Testis (tissue), 5 donors: ENCODE measurements at places on chromosomes 12 and 14. TPM values are rescaled to one million over a fixed set of nuclear protein-coding genes. Genes with fewer than 3 reads are reported as not detected.

SLC7A8 gene
- 78.2 TPM for total RNA-seq

FGD4 gene
- 74.9 TPM for total RNA-seq

HOTAIR gene
- total RNA-seq = 8.6 TPM

OR11H12 gene
- not detected for total RNA-seq

DNA sequence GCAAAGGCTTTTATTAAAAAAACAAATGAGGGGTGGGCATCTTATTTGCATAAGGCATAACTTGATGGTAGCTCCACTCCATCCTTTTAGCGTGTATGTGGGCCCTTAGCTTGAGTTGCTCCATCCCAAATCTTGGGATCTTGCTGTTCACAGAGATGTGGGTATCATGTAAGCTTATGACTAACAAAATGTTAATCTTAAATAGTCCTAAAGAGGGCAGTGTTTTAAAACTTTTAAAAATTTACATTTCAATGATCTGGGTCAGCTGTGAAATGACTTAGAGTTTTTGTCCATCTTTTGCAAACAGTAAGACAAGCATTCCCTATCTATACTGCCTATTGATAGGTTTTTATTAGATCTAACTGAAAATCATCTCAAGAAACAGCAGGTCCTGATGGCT, 86.0 kb downstream of the SLCO1A2 start:
- H3K4me3 ChIP-seq = no peak overlapping the region
- no peaks in the 10 kb centered on the region for H3K36me3 ChIP-seq
- no peaks in the 10 kb centered on the region for H3K4me1 ChIP-seq
- H3K27me3 ChIP-seq = no peaks in the 10 kb centered on the region
- DNase-seq = no peak

GRCh38 chr14:21346532-21347135, 37.2 kb downstream of the SUPT16H start:
- no peaks in the 10 kb centered on the region for H3K36me3 ChIP-seq
- no peak overlapping the region for H3K4me3 ChIP-seq
- H3K27ac ChIP-seq = no peak overlapping the region
- no peaks in the 10 kb centered on the region for H3K4me1 ChIP-seq
- no peaks in the 10 kb centered on the region for H3K27me3 ChIP-seq
- no peak for DNase-seq

DNA sequence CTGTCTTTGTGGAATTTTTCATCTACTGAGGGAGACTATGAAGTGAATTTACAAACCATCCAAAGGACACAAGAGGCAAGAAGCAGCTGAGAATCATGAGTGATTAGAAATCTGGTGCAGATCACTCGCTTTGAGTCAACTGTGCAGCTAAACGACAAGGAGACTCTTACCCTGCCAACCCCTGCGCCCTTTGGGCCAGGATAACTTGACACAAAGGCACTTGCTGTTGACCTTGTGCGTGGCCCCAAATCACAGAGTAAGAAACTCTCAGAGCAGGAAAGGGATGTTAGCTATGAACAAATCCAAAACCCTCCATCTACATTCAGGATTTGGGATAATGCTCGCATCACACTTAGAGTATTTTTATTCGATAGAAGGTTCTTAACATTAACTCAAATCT, 11.5 kb upstream of the PARP11 start:
- H3K27ac ChIP-seq = peak overlapping the region; percentile 25
- H3K4me1 ChIP-seq = no peaks in the 10 kb centered on the region
- H3K27me3 ChIP-seq = no peaks in the 10 kb centered on the region
- H3K36me3 ChIP-seq = no peaks in the 10 kb centered on the region
- no peak overlapping the region for H3K4me3 ChIP-seq
- DNase-seq = no peak

DNA sequence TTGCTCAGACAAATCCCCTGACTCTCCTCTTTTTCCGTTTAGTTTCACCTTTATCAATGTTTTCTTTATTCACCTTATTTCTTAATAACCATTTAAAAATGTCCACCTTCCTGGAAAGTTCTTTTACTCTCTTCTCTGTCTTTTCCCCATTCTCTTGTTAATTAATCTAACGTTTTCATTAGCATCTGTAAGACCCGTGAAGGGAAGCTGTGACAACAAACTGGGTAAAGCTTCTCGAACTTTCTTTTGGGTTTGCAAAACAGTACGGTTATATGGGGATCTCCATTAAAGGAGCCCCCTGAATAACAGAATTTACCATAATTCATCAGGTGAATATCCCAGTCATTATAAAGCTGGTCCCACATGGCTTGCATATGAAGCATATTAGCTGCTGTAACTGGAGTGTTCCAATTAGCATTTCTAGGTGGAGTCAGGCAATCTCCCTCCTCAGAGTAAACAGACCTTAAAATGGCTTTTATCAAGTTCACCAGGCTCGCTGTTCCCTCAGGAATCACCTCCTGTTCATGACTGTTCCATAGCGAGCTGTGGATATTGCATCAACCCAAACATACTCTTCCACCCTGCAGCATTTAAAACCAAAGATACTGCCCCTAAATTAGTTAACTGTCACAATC, 42.4 kb downstream of the TMEM30B start:
- DNase-seq = no peak
- no peaks in the 10 kb centered on the region for H3K4me1 ChIP-seq
- H3K4me3 ChIP-seq = no peak overlapping the region
- no peaks in the 10 kb centered on the region for H3K27me3 ChIP-seq
- H3K36me3 ChIP-seq = no peaks in the 10 kb centered on the region

DNA sequence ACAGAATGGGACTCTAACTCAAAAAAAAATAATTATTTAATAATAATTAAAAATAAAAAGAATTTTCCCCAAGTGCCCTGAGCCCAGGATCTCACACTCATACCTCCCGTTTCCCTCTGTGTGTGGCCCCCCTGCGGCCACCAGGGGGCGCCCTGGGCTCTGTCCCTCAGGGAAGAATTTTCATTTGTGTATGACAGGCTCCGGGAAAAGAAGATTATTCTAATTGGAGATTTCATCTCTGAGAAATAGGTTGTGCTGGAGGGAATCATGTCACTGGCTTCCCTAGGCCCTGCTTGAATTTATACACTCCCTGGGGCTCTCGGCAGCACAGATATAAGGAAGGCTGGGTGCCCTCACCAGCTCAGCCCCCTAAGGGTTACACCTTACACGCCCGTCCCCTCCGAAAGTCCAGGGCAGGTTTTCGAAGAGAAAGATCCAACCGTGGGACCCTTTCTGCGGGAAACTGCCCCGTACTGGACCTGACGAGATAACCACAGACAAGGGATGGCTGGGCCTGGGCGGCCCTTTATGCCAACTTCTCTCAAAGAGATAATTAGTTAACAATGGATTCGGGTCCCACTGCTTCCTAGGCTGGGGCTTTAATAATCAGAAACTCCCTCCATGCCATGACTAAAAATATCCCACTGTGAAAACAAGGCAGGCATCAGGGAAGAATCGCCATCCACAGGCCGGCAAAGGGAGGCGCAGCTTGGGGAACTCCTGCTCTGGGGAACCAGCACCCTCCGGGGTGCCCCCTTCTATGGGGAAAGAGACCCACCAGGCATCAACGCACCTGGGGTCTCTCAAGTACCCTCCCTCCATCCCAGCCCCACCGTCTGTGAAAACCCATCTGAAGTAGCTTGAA, 80.7 kb downstream of the KDM2B start:
- H3K36me3 ChIP-seq = no peaks in the 10 kb centered on the region
- peak; percentile 86 for DNase-seq
- no peak overlapping the region for H3K4me3 ChIP-seq
- peak overlapping the region; percentile 41 for H3K27ac ChIP-seq

DNA sequence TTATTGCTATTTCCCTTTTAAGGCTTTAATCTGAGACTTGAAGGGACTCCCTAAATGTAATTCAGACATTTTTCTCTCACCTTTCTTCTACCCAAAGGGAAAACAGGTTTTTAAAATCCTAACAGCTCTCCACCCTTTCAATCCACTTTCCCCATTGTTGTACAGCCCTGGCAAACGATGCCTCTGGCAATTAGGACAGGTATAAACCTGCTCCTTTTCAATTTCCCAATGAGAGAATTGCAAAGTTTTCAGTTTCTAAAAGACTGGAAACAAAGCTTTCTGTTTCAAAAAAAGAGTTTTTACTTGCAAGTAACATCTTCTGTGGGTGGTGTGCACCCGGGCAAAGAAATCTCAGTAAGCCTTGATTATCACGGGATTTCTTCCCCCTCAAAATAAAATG, 131.2 kb downstream of the HMGA2 start:
- H3K4me1 ChIP-seq = no peaks in the 10 kb centered on the region
- H3K27me3 ChIP-seq = no peaks in the 10 kb centered on the region
- no peak for DNase-seq
- no peak overlapping the region for H3K4me3 ChIP-seq
- no peak overlapping the region for H3K27ac ChIP-seq

DNA sequence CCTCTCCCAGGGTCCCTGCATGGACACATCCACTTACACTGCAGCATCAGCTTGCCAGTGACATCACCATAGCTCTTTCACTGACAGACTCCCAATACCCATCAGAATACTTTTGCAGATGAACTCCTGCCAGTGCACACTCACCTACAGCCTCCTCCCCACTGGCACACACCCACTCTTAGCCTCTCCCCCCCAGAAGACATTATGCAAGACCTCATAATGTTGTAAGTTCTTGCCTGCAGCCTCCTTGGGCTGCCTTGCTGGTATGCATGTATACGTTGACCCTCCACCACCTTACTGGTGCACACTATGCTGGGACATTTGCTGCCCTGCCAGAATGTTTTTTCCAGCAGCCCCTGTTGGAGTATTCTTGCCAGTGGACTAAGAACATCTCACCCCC, 324.2 kb downstream of the AEBP2 start:
- no peaks in the 10 kb centered on the region for H3K27me3 ChIP-seq
- H3K36me3 ChIP-seq = no peaks in the 10 kb centered on the region
- H3K27ac ChIP-seq = no peak overlapping the region
- no peak for DNase-seq

GRCh38 chr12:9750276-9751203, 10.2 kb downstream of the CD69 start:
- no peaks in the 10 kb centered on the region for H3K27me3 ChIP-seq
- no peak overlapping the region for H3K4me3 ChIP-seq
- no peaks in the 10 kb centered on the region for H3K4me1 ChIP-seq
- no peak overlapping the region for H3K27ac ChIP-seq

DNA sequence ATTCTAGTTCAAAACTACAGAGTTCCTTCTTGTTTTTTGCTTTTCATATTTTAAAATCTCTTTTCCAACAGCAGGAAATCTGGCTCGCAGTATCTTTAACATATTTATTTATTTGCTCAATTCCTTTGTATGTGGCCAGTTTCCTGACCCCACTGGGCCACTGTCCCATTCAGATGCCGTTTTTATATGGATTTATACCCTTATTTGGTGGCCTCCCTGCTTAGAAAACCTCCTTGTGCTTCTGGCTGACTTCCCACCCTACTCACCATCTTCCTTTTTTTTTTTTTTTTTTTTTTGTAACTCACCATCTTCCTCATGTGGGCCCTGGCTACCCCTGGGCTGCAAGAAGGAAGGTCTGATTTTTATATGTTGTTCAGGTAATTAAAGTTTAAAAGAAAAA, 53.9 kb downstream of the TTLL5 start:
- peaks cover 20% of the 10 kb centered on the region for H3K4me1 ChIP-seq
- H3K27ac ChIP-seq = peak overlapping the region; percentile 28
- H3K27me3 ChIP-seq = no peaks in the 10 kb centered on the region

DNA sequence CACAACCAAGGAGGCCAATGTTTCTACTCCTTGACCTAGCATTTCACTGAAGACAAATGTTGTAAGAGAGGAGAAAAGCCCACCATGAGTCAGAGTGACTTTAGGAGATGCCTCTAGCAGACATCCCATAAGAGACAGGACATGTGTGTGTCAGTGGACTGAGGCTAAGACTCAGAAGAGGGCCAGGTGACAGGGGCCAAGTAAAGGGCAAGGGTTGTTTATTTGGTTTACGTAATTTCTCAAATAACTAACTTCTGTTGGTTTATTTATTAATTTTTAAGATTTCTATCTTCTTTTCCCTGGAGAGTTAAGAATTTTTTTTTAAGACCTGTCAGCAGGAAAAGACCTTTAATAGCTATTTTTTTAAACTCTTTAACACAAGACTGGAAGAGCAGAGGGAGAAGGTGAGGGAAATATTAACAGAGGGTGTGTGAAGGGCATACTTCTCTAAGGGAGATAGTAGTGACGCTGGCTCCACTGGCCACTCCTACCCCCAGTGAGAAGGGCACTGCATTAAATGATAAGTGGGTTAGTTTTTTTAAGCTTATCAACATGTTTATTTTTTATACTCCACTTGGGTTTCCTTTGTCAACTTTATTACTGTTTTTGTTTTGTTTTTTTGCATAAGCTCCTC, 3.4 kb downstream of the PNP start:
- no peak overlapping the region for H3K27ac ChIP-seq
- no peak overlapping the region for H3K4me3 ChIP-seq
- no peaks in the 10 kb centered on the region for H3K36me3 ChIP-seq
- H3K4me1 ChIP-seq = peaks cover 7% of the 10 kb centered on the region
- no peak for DNase-seq
- no peaks in the 10 kb centered on the region for H3K27me3 ChIP-seq

DNA sequence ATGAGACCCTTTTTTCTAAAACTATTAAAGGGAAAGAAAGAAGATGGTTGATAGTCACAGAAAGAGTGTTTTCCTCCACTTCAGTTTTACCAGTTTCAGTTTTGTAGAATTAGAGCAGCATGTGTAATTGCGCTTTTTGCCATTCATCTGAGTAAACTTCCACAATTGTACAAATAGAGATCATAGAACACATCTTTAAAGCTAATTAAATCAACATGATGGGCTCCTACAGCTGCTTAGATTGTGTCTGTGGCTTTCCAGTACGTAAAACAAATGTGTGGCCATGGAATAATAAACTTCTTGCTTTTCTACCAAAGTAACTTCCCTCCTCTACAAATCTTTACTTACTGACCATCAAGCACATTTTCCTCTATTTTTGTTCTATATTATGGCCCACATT, 84.2 kb upstream of the LRIG3 start:
- no peaks in the 10 kb centered on the region for H3K27me3 ChIP-seq
- no peak overlapping the region for H3K4me3 ChIP-seq
- no peaks in the 10 kb centered on the region for H3K4me1 ChIP-seq

DNA sequence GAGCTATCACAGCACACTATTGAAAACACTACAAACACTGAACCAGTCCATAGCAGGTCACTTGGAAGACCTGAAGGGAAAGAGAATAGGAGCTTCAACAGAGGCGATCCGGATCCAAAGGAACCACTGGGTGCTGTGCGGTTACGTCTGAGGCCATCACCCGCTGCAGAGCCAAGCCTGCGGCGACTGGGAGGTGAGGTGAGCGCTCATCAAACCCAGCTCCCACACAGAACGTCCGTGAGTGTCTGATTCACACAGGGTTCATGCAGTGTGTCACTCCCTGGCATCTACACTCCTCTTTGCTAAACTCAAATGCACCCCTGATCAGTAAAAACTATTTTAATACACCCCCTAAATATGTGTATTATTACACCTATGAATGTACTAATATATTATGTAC, 64.1 kb downstream of the TMEM132D start:
- no peak overlapping the region for H3K4me3 ChIP-seq
- H3K27me3 ChIP-seq = no peaks in the 10 kb centered on the region
